ENCODE measurements at places on chromosomes 11 and 22. TPM values are rescaled to one million over a fixed set of nuclear protein-coding genes. Genes with fewer than 3 reads are reported as not detected.

- H3K4me3 ChIP-seq = no peak overlapping the region
- no peak for DNase-seq
- peaks cover 3% of the 10 kb centered on the region for H3K27me3 ChIP-seq
- H3K4me1 ChIP-seq = peaks cover 4% of the 10 kb centered on the region
- H3K36me3 ChIP-seq = no peaks in the 10 kb centered on the region
- H3K27ac ChIP-seq = no peak overlapping the region
Observed at GRCh38 chr11:35393098-35393497, 26.3 kb downstream of the SLC1A2 start.

DNA sequence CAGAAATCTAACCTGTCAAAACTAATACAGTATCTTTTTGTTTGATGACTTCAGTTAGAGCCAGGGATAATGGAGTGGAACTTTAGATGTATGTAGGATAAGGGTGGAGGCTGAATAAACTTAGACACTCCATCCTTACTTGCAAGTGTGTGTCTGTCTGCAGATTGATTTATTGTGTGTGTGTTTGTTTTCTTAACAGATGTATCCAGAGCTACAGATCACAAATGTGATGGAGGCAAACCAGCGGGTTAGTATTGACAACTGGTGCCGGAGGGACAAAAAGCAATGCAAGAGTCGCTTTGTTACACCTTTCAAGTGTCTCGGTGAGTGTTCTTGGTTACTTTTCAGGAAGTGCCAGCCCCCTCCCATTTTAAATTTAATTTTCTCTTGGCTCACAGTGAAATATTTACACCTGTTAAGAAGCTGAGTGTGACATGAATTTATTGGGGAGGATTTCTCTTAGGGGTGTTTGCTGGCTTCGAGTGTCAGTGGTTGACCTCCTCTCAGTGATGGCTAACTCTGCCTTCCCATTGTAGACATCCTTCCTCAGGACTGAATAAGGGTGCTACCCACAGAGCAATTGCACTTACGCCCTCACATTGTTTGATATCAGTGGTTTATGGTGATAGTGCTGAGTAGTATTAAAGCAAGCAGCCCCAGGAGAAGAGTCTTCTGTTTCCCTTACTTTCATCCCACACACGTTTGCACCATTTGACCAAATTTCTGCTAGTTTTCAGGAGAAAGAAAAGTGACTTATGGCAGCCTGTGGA, 40.8 kb downstream of the APLP2 start:
- no peak overlapping the region for H3K4me3 ChIP-seq
- H3K4me1 ChIP-seq = no peaks in the 10 kb centered on the region

GRCh38 chr22:41659941-41660340, 28.7 kb downstream of the SNU13 start:
- DNase-seq = no peak
- no peaks in the 10 kb centered on the region for H3K4me1 ChIP-seq
- H3K36me3 ChIP-seq = peaks cover 84% of the 10 kb centered on the region
- no peaks in the 10 kb centered on the region for H3K27me3 ChIP-seq
- H3K4me3 ChIP-seq = no peak overlapping the region

DNA sequence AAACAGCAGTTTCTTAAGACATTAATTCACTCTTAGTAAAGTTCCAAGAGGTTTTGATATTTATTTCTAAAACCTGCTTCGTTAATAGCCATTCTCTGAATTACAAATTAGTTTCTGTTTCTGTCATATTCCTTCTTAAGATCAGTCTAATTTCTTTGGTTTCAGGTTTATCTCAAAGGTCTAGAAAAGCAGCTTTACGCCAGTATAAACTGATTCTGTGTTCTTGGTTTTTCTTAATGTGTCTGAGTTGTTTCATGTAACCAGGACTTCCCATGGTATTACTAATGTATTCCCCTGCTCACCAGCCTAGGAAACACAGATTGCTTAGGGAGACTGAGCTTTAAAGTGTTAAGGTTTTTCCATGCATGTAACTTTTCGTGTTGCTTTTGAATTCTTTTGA, 6.8 kb upstream of the ACY3 start:
- no peak for DNase-seq
- no peak overlapping the region for H3K4me3 ChIP-seq
- no peaks in the 10 kb centered on the region for H3K36me3 ChIP-seq
- H3K4me1 ChIP-seq = no peaks in the 10 kb centered on the region
- H3K27me3 ChIP-seq = no peaks in the 10 kb centered on the region
- H3K27ac ChIP-seq = no peak overlapping the region

DNA sequence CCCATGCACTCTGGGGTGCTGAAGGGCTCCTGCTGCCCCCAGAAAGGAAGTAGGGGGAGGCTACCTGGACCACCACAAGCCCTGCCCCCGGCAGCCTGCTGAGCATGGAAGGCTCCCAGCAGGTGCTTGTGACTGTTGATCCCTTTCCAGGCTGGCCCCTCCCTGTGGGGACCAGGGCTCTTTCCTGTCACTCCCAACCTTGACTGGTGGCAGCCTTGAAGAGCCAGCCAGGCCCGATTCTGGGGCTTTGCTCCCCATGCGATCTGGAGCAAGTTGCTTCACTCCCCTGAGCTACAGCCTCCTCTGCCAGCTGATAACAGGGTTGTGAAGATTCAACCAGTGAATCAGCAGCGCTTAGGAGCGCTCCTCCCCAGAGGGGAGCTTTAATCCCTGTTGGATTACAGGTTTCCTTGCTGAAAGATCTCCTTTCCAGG, 4.6 kb upstream of the CST6 start:
- H3K4me3 ChIP-seq = no peak overlapping the region
- peaks cover 32% of the 10 kb centered on the region for H3K27me3 ChIP-seq
- no peak overlapping the region for H3K27ac ChIP-seq
- H3K36me3 ChIP-seq = peaks cover 21% of the 10 kb centered on the region
- H3K4me1 ChIP-seq = peaks cover 10% of the 10 kb centered on the region

DNA sequence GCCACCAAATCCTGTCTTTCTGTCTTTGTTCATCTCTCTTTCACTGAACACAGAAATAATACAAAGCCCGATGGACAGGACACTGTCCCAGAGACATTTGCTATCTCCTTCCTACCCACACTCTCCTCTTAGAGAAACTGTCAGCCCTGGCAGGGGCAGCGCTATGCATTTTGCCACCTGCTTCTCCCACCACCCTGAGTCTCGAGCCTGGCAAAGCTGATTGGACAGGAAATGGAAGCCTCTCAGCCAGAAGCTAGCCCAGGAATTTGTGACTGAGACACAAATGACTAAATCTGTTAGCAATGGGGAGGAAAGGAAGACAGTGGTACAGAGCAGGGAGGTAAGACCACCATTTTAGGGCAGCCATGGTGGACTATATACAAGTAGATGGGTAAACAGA, 14.9 kb upstream of the GALNT18 start:
- no peak for DNase-seq
- H3K36me3 ChIP-seq = no peaks in the 10 kb centered on the region
- no peak overlapping the region for H3K4me3 ChIP-seq
- peaks cover 5% of the 10 kb centered on the region for H3K27me3 ChIP-seq
- peaks cover 3% of the 10 kb centered on the region for H3K4me1 ChIP-seq
- no peak overlapping the region for H3K27ac ChIP-seq

GRCh38 chr11:42779555-42779954, 532.2 kb upstream of the API5 start:
- H3K4me1 ChIP-seq = no peaks in the 10 kb centered on the region
- no peaks in the 10 kb centered on the region for H3K27me3 ChIP-seq
- no peaks in the 10 kb centered on the region for H3K36me3 ChIP-seq
- H3K27ac ChIP-seq = no peak overlapping the region
- no peak for DNase-seq

GRCh38 chr11:19735909-19736498, 23.4 kb downstream of the NAV2 start:
- DNase-seq = no peak
- no peaks in the 10 kb centered on the region for H3K36me3 ChIP-seq
- H3K27me3 ChIP-seq = peaks cover 2% of the 10 kb centered on the region

DNA sequence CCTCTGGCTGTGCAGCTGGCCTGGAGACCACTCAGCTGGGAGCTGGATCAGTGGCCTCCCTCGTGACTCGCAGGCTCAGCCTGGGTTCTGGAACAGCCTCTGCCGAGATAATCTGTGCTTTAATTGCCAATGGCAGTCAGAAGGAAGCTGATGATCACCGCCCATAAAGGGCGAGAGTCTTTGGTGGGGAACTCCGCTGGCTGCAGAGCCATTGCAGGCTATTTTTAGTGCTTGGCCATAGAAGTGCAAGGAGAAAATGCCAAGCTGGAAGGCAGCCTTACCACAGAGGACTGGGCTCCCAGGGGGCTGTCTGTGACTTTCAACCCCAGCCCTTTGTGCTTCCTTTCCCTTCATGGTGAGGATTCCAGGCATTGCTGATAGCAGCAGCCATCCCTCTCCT, 62.2 kb upstream of the TENM4 start:
- H3K27ac ChIP-seq = no peak overlapping the region
- peak; percentile 53 for DNase-seq
- no peak overlapping the region for H3K4me3 ChIP-seq
- H3K4me1 ChIP-seq = peaks cover 11% of the 10 kb centered on the region
- H3K27me3 ChIP-seq = peaks cover 2% of the 10 kb centered on the region

DNA sequence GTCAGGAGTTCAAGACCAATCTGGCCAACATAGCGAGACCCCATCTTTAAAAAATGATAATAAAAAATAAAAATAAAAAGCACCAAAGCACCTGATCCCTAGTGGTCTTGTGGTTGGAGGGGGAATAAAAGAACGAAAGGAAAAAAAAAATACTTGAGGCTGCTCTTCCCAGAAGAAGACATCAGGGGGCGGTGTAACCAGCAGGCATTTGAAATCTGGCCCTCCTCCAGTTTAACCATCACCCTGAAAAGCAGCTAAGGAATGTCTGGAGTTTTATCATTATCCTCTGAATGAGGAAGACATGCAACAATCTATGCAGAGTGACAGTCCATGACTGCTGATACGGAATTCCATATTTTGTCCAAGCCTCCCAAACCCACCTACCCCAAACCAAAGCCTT, 5.6 kb upstream of the KCTD17 start:
- DNase-seq = no peak
- H3K4me3 ChIP-seq = no peak overlapping the region
- H3K27ac ChIP-seq = no peak overlapping the region
- no peaks in the 10 kb centered on the region for H3K36me3 ChIP-seq

GRCh38 chr22:47474464-47474863, 712.0 kb downstream of the TBC1D22A start:
- peaks cover 3% of the 10 kb centered on the region for H3K4me1 ChIP-seq
- no peaks in the 10 kb centered on the region for H3K27me3 ChIP-seq
- H3K36me3 ChIP-seq = no peaks in the 10 kb centered on the region
- no peak overlapping the region for H3K4me3 ChIP-seq

DNA sequence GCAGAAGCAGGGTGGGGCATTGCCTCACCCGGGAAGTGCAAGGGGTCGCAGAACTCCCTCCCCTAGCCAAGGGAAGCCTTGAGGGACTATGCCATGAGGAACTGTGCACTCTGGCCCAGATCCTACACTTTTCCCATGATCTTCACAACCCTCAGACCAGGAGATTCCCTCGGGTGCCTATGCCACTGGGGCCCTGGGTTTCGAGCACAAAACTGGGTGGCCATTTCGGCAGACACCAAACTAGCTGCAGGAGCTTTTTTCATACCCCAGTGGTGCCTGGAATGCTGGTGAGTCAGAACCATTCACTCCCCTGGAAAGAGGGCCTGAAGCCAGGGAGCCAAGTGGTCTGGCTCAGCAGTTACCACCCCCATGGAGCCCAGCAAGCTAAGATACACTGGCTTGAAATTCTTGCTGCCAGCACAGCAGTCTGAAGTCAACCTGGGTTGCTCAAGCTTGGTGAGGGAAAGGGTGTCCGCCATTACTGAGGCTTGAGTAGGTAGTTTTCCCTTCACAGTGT, 573.7 kb upstream of the ANO3 start:
- H3K4me1 ChIP-seq = no peaks in the 10 kb centered on the region
- no peaks in the 10 kb centered on the region for H3K27me3 ChIP-seq
- no peaks in the 10 kb centered on the region for H3K36me3 ChIP-seq

- no peaks in the 10 kb centered on the region for H3K36me3 ChIP-seq
- H3K27ac ChIP-seq = no peak overlapping the region
- H3K4me1 ChIP-seq = no peaks in the 10 kb centered on the region
- no peak overlapping the region for H3K4me3 ChIP-seq
- no peak for DNase-seq
Observed at GRCh38 chr11:104337273-104337672, 173.3 kb upstream of the PDGFD start.

DNA sequence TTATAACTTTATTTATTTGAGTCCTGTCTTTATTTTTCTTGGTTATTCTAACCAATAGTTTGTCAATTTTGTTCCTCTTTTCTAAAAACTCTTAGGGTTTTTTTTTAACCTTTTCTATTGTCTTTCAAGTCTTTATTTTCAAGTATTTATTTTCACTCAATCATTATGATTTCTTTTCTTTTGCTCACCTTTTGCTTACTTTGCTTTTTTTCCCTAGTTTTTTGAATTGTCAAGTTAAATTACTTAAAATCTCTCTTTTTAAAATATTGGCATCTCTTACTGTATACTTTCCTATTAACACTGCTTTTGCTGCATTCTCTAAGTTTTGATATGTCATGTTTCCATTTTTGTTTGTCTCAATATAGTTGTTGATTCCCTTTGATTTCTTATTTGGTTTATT, 396.8 kb upstream of the CCDC179 start:
- no peak overlapping the region for H3K4me3 ChIP-seq
- no peaks in the 10 kb centered on the region for H3K27me3 ChIP-seq
- H3K4me1 ChIP-seq = no peaks in the 10 kb centered on the region
- H3K27ac ChIP-seq = no peak overlapping the region
- DNase-seq = no peak

- no peak for DNase-seq
- H3K4me1 ChIP-seq = no peaks in the 10 kb centered on the region
- H3K4me3 ChIP-seq = no peak overlapping the region
- H3K27me3 ChIP-seq = no peaks in the 10 kb centered on the region
- H3K36me3 ChIP-seq = no peaks in the 10 kb centered on the region
Observed at GRCh38 chr22:44994399-44995104, 15.3 kb downstream of the PHF21B start.

DNA sequence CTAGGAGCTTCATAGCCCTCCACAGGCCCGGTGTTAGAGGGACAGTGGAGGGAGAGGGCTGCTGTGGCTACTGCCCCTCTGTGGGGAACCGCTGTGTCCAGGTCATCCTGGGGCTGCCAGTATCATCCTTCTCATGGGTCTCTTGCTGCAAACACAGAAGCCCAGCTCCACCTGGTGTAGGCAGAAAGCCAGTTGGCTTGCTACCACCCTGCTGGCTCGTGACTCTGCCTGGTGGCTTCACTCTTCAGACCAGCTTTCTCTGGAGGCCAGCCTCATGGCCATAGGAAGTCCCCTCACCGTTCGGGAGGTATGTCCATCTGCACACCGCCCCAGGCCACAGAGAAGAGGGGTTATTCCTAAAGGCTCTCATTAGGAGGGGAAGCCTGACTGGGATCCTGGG, 19.4 kb upstream of the SUSD2 start:
- no peaks in the 10 kb centered on the region for H3K27me3 ChIP-seq
- peaks cover 90% of the 10 kb centered on the region for H3K4me1 ChIP-seq
- DNase-seq = peak; percentile 60

- H3K27me3 ChIP-seq = no peaks in the 10 kb centered on the region
- peak overlapping the region; percentile 69 for H3K27ac ChIP-seq
- no peak overlapping the region for H3K4me3 ChIP-seq
Observed at GRCh38 chr11:44568658-44569473, 3.4 kb downstream of the CD82 start.

- no peaks in the 10 kb centered on the region for H3K27me3 ChIP-seq
- DNase-seq = no peak
- no peak overlapping the region for H3K27ac ChIP-seq
- H3K36me3 ChIP-seq = no peaks in the 10 kb centered on the region
- no peak overlapping the region for H3K4me3 ChIP-seq
- H3K4me1 ChIP-seq = no peaks in the 10 kb centered on the region
Observed at GRCh38 chr22:44782363-44782963, 30.1 kb downstream of the ARHGAP8 start.

Gene PKNOX2
- polyA plus RNA-seq = 24.3 TPM

Gene MS4A7
- 5.2 TPM for polyA plus RNA-seq

Gene SLC25A18
- 0.29 TPM for polyA plus RNA-seq

Gene RBM7
- polyA plus RNA-seq = 21.6 TPM
